Stimulated activated CD4-positive, alpha-beta T cell treated with anti-CD3 and anti-CD28 coated beads, Interleukin-1b, Interleukin-23, amount 100 ng/mL, for 1 hour (primary cell): ENCODE measurements at places on chromosomes 11 and 22.

DNA sequence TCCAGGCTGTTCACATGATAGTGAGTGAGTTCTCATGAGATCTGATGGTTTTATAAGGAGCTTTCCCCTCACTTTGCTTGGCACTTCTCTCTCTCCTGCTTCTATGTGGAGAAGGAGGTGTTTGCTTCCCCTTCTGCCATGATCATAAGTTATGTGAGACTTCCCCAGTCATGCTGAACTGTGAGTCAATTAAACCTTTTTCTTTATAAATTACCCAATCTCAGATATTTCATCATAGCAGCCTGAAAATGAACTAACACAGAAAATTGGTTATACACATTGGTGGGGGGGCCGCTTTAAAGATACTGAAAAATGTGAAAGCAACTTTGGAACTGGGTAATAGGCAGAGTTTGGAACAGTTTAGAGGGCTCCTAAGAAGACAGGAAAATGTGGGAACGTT, 741.1 kb upstream of the LUZP2 start:
- DNase-seq: no peak

DNA sequence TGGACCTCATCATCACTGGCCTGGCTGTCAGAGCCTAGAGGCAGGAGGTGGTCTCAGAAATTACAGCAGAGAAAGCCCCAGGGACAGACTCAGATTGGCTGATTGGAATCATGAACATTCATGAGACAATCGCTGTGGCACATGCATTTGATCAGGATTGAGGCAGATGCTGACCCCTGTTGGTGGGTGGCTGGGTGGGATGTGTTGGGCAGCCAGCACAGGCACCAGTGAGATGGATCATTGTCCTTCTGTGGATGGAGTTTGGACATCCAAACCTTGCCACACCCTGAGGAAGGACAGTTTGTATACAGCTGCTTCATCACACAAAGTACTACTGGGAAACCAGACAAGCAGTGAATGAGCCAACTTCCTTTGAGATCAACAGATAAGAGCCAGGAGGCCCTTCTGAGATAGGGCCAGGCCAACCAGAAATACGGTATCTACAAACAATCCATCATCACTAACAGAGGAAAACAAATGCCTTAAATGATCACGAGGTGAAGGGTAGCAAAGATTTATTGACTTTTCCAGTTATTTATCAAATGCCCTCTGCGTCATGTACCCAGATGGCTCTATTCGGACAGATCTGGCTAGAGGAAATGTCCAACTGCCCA, 17.3 kb downstream of the COMMD9 start:
- DNase-seq: no peak

GRCh38 chr22:40058265-40058664, 63.5 kb downstream of the FAM83F start:
- DNase-seq: no peak

GRCh38 chr11:123564221-123564620, 90.2 kb downstream of the SCN3B start:
- DNase-seq: no peak

DNA sequence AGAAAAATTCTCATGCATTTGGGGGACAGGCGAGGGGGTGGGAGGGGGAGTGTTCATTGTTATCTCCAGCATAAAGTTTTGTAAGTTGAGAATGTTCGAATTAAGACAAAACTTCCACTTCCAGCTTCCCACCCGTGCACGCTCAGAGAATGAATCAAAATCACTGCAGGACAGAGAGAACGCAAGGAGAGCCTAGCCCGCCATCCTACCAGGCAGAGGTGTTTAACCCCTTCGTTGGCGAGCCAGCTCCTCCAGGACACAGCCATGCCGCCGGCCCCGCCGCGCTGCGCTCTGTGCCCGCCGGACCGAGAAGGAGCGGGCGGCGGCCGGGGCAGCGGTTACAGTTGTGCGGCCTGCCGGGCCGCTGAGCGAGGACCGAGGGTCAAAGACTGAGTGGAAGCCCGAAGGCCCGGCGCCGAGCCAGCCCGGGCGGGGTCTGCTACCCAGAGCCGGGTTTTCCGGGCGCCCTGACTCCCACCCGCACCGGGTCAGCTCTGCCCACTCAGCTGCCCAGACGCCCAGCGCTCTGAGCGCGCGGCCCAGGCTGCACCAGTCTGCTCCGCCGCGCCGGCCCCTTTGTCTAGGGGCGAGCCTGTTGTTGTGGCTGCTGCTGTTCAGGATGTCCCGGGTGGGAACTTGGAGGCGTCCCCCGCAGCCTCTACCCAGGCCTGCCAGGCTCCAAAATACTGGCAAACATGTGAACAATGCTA, at the start of gene NOX4:
Gene NOX4, minus strand, starts transcription at position 395 of the 710 bp plus-strand sequence. Its CDS starts 129 bp downstream, at position 266.
- DNase-seq: no peak

DNA sequence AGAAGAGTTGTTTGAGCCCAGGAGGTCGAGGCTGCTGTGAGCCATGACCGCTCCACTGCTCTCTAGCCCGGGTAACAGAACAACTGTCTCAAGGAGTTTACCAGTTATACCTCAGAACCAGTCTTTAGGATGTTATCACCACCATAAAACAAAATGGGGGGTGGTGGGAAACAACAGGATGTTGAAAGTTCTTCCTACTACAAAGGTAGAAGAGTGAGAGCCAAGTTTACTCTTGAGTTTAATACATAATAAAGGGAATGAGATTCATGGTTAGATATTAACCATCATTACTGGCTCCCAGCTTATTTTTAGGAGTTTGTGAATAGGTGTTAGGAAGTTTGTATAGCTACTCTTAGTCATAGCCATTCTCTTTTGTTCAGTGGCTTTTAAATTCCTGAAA, 78.8 kb upstream of the HORMAD2 start:
- DNase-seq: no peak

DNA sequence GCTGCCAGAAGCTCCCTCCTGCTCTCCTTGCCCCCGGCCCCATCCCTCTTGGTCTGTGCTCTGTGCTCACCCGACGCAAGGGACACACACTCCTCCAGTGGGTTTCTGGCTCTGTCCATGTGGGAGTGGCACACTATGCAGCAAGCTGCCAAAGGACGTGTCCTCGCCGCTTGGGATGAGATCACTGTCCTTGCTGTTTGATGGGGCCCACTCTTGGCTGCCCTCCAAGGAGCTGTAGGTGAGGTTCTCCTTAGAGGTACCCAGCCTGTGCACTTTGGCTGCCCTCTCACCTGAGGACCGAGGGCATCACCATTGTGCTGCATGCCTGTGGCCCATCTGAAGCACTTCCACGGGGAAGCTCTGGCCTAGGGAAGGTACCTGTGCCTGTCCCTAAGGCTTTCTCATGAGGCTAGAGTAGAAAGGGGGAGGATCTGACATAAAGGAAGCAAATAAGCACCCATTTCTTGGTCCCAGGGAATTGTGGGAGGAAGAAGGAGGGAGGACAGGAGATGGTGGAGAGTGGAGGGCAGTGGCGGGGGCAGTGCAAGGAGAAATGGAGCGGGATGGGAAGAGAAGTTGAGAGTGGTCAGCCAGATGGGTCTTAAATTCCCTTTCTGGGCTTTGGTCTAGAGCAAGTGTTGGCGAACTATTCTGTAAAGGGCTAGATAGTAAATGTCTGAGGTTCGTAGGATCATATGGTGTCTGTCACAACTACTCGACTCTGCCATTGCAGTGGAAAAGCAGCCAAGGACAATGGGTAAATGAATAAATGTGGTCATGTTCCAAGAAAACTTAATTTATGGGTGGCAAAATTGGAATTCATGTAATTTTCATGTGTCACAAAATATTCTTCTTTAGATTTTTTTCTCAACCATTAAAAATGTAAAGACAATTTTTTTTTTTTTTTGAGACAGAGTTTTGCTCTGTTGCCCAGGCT, 47.0 kb upstream of the AMPD3 start:
- no peak for DNase-seq

DNA sequence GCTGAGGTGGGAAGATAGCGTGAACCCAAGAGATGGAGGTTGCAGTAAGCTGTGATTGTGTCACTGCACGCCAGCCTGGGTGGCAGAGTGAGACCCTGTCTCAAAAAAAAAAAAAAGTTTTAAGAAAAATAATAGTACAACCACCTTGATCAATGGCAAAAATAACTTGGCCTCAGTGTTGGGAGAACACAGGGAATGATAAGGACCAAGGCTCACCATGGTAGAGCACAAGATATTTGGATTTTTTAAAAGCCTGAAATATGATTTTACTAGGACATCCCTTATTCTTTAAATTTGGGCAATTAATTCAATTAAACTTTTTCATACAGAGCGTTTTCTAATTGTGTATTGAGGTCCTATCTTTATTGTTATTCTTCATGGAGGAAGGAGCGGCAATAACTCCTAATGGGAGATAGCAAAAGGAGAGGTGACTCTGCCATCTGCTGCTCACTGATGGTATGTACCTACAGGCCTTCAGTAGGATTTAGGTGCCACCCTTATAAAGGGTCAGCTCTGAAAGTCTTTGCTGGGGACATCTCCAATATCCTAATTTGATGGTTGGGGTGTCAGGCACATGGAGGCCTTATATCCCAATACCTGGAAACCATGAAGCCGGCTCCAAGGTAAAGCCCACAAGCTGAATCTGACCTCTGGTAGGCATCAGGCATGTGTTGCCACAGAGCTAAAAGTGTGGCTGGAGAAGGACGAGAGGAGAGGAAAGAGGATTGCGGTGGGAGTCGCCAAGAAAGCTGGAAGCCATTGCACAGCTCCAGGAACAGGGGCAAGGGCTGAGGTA, 21.9 kb upstream of the POLD3 start:
- DNase-seq: no peak

DNA sequence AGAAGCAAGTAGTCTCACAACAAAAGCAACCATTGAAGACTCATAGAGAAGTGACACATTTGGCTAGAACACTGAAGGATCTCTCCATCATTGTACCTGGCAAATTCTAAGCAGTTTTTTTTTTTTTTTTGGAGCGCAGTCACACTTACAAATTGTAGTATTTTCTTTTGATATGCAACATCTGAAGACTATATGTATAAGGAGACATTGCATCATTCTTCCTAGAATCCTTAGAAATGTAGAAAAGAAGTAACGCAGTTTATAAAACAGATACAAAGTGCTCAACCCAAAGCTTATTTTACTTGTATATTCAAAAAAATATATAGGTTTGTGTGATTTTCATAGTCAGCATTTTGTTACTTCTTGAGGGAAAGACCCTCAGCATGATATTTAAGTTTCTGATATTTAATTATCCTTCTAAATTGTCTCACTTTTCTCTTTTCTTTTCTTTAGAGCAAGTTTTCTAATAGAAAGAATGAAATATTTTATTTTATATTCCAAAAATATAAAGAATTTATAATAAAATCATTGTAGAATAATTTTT, 20.0 kb downstream of the KDM4D start:
- no peak for DNase-seq

GRCh38 chr11:73334384-73335203, 26.5 kb downstream of the ARHGEF17 start:
- no peak for DNase-seq

- no peak for DNase-seq
These were observed 842 bp downstream of the ARFGAP2 start for GRCh38 chr11:47175746-47176327.

DNA sequence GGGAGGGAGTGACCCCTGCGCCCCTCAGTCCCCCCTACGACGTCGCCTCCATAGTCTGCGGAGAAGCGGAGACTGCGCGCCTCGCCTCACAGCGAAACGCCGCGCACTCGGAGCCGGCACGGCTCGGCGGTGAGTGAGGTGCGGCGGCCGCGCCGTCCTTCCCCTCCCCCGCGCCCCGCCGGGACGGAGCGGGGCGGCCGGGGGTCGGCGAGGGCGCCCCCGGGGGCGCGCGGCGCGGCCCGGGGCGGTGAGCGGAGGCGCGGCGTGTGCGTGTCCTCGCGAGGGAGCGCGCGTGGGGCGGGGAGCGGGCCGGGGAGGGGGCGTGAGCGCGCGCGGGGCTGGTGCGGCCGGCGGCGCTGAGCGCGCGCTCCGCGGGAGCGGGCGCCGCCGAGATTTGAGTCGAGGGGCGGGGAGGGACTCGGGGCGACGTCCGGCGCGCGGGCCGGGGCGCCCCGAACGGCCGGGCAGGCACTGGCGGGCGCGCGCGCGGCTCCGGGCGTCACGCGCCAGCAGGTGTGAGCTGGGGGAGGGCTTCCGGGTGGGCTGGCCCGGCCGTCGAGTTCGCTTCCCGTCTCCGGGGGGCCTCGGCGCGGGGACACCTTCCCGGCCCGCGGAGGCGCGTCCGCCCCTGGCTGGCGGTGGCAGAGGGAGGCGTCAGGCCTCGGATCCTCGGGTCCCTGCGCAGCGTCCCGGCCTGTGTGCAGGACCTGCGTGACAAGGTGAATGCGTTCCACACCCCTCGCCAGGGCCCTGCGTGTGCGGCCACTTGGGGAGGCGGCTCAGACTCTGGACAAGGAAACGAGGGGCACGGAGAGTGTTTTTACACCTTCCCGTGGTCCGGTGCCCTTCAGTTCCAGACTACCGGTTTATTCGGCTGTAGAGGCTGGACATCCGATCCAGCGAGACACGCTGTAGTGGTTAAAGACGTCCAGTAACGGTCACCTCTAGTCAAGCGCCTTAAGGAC, 50.4 kb downstream of the FAM83F start:
- peak; percentile 36 for DNase-seq

- no peak for DNase-seq
These were observed 13.4 kb downstream of the CKAP5 start for GRCh38 chr11:46832511-46833214.

GRCh38 chr11:62707277-62707861, at the start of the genes BSCL2 and GNG3:
BSCL2 (minus strand) TSS chr11:62707424; CDS start chr11:62707195, 229 bp downstream.
GNG3 (plus strand) TSS chr11:62707676; CDS start chr11:62708296, 620 bp downstream.
- DNase-seq: no peak

DNA sequence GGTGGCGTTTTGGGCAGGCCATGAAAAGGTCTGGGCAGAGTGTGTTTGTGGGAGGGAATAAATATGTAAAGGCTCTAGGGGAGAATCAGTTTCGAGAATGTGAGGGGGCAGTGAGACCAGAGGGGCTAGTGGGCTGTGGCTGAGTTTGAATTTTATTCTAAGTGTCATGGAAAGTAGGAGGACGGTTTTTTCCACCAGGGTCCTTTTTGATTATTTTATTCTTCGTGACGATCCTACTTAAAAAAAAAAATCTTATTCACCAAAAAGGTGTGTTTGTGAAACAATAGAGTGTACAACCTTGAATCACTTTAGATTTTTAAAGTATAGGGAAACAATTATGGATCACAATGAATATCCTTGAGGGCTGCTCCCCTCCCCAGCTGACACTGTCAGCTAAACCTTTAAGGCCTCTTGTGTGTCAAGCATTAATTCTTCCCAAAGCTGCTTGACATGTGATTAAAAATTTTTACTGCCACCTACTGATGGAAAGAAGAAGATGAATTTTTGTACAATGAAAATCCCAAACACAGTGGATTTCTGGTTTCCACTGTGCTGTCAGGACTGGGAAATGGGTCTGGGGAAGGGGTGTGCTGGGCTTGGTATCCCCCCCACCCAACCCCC, 107.5 kb upstream of the OR4B1 start:
- DNase-seq: no peak

- DNase-seq: no peak
These were observed 386.7 kb downstream of the TBC1D22A start for GRCh38 chr22:47148956-47149728.

DNA sequence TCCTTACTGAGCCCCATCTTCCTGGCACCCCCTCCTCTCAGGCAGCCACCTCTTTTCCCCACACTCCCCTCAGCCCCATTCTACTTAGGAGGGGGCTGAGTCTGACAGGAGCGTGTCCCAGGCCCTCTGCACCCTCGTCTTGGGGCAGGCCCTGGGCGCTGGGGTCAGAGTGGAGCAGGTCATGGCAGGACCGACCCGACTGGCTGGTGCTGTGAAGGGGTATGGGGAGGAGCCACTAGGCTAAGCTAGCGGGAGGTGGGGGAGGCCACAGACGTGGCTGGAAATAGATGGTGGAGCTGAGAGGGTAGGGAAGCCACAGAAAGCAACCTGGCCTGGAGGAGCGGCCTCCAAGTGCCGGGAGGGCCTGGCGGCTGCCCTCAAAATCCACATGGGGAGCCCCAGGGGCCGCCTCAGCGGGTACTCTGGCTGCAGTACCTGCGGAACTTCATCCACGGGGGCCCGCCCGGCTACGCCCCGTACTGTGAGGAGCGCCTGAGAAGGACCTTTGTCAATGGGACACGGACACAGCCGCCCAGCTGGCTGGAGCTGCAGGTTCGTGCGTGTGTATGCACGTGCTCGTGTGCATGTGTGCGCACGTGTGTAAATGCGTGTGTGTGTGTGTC, 61.7 kb downstream of the MYO7A start:
- DNase-seq: no peak
